ENCODE measurements at places on chromosomes 5 and 9.

DNA sequence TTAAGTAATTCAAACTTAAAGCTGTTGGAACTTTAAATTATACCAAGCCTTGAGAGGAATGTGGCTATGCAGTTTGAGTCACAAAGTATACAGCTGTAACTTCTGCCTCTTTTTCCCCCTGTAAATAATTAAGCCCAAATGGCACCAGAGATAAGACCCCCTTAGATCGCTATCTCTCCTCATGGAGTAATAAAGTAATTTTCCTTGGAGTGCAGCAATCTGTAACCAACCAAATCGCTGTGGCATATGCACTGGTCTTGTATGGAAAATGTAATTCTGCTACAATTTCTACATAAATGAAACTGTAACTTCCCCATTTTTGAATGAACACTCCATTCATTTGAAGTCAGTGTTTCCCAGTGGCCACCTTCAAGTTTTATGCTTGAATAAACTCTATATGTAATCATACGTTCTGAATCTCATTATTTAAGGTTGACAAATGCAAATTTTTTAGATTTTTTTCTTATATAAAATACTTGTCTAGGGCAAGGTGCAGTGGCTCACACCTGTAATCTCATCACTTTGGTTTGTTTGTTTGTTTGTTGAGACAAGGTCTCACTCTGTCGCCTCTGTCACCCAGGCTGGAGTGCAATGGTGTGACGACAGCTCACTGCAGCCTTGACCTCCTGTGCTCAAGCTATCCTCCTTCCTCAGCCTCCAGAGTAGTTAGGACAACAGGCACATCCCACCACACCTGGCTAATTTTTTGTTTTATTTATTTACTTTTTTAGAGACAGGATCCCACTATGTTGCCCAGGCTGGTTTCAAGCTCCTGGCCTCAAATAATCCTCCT is 12.3 kb downstream of the SUSD1 start:
- H3K27me3 ChIP-seq: no peaks in the 10 kb centered on the region
- no peaks in the 10 kb centered on the region for H3K4me1 ChIP-seq
- H3K36me3 ChIP-seq: no peaks in the 10 kb centered on the region
- no peak for DNase-seq

DNA sequence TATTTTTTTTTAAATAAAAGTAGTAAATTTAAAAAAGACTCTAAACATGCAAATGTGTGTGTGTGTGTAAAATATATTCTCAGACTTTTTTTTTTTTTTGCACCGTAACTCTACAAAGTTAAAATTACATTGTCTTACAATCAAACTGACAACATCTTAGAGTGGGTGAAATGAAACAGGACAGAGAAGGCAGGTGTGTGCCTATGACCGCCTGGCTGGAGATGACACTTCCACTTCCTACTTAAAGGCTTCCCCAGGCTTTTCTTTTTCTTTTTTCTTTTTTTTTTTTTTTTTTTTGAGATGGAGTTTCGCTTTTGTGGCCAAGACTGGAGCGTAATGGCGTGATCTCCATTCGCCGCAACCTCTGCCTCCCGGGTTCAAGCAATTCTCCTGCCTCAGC is 2.7 kb upstream of the AK1 start:
- H3K36me3 ChIP-seq: no peaks in the 10 kb centered on the region
- peaks cover 20% of the 10 kb centered on the region for H3K4me1 ChIP-seq
- no peak overlapping the region for H3K4me3 ChIP-seq
- no peak overlapping the region for H3K27ac ChIP-seq

- no peak overlapping the region for H3K27ac ChIP-seq
- no peaks in the 10 kb centered on the region for H3K27me3 ChIP-seq
- DNase-seq: no peak
- H3K4me3 ChIP-seq: no peak overlapping the region
These were observed 4.0 kb downstream of the TOR4A start for GRCh38 chr9:137281345-137282116.

- H3K27me3 ChIP-seq: no peaks in the 10 kb centered on the region
- H3K27ac ChIP-seq: no peak overlapping the region
- no peak overlapping the region for H3K4me3 ChIP-seq
- no peaks in the 10 kb centered on the region for H3K36me3 ChIP-seq
- H3K4me1 ChIP-seq: no peaks in the 10 kb centered on the region
- DNase-seq: no peak
These were observed 42.3 kb upstream of the SEMA6A start for GRCh38 chr5:116616876-116617275.

- peaks cover 3% of the 10 kb centered on the region for H3K4me1 ChIP-seq
- DNase-seq: no peak
- H3K36me3 ChIP-seq: no peaks in the 10 kb centered on the region
- no peaks in the 10 kb centered on the region for H3K27me3 ChIP-seq
- H3K27ac ChIP-seq: peak overlapping the region; percentile 73
These were observed 62.9 kb downstream of the RAI14 start for GRCh38 chr5:34719029-34719428.

DNA sequence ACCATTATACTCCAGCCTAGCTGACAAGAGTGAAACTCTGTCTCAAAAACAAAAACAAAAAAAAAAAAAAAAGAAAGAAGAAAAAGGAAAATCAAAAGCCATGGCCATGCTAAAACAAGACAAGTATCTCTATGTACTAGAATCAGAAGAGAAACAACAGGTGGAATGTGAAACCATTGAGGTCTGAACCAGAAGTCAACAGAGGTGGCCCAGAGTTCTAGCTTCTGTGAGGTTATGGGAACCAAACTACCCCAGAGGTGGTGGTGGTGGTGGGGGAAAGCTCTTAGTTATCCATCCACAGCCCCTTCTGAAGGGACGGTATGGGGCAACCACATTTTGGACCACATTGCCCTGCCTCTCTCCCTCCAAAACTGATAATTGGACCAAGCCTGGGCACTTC is 59.5 kb upstream of the ZNF366 start:
- no peak for DNase-seq
- H3K4me1 ChIP-seq: no peaks in the 10 kb centered on the region
- H3K36me3 ChIP-seq: no peaks in the 10 kb centered on the region

DNA sequence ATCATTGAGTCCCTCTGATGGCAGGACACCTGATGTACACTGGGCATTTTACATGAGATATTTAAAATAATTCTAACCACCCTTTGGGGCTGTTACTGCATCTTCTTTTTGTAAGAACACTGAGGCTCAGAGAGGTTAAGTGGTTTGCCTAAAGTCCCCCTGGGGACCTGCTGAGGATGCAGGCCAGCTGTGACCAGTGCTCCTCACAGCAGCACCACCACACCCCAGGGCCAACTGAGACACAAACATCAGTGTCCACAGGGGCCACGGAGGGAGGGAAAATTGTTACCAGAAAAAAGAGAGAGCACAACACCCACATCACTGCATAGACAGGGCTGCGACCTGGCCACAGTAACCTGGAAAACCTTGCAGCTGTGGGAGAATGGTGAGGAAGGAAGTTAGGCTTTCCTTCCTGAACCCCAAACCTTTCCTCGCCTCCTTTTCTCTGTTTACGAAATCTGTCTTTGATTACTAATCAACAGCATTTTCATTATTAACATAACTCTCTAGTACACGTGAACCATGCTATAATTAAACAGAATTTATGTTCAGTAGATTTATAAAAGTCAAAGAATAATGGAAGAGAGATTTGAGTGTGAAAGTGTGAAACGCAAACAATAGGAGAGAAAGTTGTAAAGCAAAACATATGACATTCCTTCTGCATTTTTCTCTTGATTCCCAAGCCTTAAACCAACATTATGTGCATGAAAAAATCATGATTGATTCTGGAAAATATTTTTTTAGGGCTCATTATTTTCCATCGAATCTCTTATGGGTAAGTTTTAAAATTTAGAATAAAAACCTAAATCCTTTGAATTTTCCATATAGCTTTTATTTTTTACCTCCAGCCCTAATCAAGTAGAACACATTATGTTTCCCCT is 228.1 kb upstream of the DAPK1 start:
- peak overlapping the region; percentile 25 for H3K27ac ChIP-seq
- H3K36me3 ChIP-seq: no peaks in the 10 kb centered on the region
- DNase-seq: no peak
- no peak overlapping the region for H3K4me3 ChIP-seq
- H3K4me1 ChIP-seq: no peaks in the 10 kb centered on the region
